NCI-H2029 treated with DMSO at 0.1 percent for 48 hours (cell line): ENCODE measurements at places on chromosomes 7 and 10.

DNA sequence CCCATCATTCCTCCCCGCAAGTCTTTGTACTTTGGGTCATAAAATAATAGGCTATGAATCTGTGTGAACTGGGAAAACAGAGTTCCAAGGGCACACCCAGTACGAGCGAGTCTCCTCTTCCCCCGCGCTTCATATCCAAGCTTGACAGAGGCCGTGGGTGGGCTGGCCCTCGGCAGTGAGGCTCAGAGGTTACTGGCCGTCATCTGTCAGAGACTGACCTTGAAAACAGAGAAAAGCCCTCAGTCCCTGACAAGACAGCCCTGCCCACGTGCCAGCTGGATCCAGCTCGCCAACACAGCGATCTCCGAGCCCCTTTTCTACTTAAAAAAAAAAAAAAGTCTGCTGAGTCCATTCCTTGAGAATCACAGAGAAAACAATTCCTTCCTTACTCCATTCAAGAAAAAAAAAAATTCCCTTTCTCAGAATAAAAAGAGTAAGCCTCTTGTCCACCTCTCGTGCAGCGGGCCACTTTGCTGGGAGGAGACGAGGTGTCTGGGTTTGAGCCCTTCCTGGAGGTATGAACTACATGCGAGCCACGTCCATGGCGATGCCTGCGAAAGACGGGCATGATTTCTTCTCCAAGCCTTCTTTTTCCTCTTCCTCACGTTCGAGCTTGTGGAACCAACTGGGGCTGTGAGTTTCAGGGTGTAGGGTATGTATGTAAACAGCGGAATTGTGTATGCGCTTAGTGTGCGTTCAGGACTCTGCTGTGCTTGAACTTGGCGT is 744 bp upstream of the BICC1 start:
- DNase-seq: no peak

- no peak for DNase-seq
These were observed 106.4 kb downstream of the AMPH start for GRCh38 chr7:38524786-38525185.

GRCh38 chr7:44143646-44144250 is 2.6 kb upstream of the MYL7 start:
- no peak for DNase-seq

DNA sequence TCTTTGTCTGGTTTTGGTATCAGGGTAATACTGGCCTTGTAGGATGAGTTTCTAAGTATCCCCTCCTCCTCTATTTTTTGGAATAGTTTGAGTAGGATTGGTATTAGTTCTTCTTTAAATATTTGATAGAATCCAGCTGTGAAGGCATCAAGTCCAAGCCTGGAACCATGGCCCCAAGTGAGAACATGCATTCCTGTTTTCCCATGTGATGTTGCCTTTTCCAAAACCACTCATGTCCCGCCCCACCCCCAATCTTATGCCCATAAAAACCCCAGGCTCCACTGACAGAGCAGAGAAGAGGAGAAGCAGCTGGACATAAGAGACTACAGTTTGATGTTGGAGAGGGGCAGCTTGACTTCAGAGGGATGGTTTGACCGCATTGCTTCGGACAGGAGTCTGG is 71.2 kb downstream of the MINPP1 start:
- no peak for DNase-seq

- DNase-seq: no peak
These were observed 11.1 kb upstream of the WBP1L start for GRCh38 chr10:102732661-102733060.

DNA sequence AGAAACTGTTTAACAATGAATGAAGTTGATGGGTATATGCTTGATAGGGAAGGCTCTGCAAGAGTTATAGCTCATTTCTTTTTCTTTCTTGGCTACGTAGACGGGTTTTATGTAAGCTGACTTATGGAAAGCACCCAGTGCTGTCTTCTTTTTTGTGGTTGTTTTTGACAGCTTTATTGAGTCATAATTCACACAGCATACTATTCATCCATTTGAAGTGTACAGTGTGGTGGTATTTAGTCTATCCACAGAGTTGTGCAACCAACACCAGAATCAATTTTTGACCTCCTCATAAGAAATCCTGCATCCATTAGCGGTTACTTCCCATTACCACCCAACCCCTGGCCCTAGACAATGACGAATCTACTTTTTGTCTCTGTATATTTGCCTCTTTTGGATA is 240.6 kb upstream of the KIAA1217 start:
- no peak for DNase-seq

DNA sequence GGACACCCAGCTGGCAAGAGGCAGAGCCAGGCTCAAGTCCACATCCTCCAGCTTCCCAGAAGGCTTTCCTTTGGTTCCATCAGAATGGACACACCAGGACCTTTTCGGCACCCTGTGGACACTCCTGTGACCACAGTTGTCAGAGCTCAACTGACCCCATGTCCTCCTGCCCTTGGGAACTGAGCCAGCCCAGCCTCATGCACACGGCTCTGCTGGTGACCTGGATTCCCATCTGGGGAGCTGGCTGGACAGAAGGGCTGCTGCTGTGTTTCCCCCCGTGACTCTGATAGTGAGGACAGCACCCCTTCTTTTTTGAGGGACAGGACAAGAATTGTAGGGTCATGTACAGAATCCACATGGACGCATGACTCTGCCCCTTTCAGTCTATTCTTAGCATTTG is 289.2 kb downstream of the WDR37 start:
- no peak for DNase-seq

DNA sequence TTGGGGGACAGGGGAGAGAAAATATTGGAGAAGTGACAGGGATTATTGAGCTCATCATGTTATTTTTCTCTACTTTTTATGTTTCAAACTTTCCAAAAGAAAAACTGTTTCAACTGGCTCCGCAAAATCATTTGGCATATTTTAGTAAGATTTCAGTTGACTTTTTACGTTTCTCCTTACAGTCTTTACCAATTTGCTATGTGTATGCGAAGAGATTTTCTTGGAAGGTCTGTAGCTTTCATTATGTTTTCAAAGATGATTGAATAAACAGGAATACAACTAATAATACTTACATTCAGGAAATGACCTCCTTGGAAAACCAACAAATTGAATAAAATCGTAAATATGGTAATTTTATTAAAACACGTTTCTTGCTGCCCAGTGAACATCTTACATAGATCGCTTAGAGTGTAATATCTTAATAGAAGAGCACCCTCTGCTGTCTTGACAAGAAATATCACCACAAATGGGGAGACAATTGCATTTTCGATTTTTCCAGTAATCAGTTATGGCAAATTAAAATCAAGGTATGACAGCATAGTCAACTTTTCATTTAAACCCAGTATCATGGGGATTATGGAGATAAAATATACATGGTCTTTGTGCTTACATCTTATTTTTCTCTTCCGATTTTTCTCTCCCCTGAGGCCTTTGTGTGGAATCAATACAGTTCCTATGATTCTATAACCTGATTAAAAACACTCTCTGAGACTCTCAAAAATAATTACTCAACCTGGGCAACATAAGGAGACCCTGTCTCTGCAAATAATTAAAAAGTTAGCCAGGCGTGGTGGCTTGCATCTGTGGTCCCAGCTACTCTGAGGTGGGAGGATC is 43.1 kb downstream of the MBL2 start:
- no peak for DNase-seq

- no peak for DNase-seq
These were observed 55.5 kb upstream of the NCF1 start for GRCh38 chr7:74718336-74718735.

DNA sequence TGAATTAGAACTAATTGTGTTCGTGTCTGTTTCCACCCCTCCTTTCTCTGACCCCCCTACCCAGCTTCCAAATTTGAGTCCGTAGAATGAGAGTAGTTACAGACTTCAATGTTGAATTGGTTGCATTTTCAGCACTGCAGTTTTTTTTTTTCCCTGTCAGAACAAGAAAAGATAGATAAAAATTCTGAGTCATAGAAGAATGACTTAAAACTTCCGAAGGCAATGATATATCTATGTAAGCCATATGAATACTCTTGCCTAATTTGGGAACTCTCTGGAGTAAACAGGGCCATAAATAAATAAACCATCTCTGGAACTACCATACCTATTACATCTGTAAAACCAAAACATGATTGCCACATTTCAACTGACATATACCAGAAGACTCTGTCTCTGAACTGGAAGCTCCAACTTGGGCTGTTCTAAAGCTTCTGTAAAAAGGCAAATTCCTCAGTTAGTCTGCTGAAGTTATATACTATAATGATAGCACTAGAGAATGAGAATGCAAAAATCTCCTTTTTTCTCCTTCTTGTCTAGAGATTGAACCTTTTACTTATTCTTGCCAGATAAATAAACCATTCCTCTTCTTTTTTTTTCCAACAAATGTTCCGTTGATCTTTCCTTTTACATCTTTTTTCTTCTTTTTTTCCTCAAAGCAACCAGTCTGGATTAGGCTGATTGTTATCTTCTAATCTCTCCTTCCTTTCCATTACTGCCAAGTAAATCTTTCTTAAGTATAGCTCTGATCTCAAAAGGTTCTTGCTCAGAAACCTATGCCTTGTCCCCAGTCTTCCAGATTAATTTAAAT is 23.5 kb downstream of the VCL start:
- no peak for DNase-seq

DNA sequence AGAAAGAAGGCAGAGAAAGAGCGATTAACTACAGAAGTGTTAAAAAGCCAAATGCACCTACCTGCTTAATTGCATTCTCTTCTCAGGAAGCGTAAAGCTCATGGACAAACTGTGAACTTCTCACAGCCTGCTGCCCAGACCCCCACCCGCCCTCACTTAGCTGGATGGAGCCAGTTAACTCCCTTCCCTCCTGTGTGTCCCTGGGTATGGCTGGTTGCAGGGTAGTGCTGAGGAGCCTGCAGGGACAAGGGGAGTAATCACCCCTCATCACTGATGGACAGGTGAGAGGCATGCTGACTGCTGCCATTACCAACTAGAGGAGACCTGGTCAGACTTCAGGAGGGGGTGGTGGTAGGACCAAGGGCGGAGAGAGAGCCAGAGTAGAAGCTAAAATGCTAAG is 37.5 kb downstream of the ENO4 start:
- no peak for DNase-seq

- no peak for DNase-seq
These were observed 116.8 kb downstream of the AUTS2 start for GRCh38 chr7:69714886-69715576.

DNA sequence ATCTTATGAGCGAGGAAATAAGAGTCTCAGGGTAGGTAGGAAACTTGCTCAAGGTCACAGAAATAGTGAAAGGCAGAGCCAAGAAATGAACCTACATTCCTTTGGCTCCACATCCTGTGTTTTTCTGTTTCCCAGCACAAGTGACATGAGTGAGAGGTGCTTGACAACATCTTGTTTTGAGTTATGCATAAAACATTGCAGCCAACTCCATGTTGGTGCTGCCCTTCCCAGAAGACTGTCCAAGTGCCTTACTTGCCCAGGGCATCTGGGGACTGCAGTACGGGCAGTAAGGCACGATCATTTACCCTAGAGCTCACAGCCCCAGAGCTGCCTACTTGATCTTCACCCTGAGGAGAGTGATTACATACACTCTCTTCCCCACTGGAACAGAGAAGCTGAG is 148.8 kb downstream of the NOC3L start:
- no peak for DNase-seq

DNA sequence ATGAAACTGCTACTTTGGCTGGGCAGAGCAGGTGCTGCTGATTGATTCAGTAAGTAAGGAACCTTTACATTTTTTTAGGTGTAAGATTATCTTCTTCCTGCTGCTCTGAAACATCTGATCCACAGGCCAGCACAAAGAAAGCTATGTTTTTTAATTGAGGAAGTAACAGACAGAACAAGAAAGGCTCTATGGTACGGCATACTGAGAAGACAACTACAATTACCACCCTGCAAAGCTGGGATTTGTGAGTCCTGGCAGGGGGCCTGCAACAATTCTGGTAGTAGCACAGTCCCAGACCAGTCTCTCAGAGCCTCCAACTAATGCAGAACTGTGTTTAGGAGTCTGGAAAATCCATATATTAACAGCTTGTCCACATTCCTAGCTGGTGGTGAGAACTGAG is 103.0 kb upstream of the LRRTM3 start:
- DNase-seq: no peak

DNA sequence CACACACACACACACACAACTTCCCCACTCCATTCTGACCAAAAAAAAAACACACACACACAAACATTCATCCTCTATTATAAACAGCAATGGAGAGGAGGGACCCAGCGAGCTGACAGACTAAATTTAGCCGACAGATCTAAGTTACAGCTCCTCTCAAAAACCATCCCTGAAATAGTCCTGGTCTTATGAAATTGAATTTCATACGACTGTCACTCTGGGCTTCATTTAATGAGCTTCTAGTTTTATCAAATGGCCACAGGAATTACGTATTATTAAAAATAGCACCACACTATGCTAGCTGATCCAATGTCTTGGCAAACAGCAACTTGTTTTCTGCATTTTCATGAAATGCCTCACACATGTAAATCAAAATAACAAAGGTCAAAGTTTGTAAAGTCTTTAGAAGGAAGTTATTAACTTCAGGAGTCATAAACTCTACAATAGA is 131.3 kb upstream of the ASAH2 start:
- no peak for DNase-seq

GRCh38 chr7:828793-829561 is 3.3 kb upstream of the SUN1 start:
- DNase-seq: no peak

DNA sequence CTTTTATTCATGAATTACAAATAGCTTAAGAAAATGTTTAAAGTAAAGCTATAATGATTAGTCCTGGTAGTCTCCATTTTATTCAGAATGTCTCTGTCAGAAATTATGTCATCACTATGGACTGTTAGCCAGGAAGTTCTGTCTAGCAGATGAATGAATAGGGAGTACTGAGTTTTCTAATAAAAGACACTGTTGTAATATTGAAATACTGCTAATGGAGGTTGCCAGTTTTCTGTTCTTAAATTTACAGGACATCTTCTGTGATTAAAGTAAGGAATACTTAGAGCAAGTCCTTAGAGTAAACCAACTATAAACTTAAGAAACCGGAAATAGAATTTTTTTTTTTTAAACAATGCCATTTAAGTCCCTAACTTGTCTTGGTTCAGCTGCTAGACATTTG is 309.8 kb downstream of the ADK start:
- no peak for DNase-seq

GRCh38 chr10:133257489-133258065 is 19.1 kb downstream of the ADAM8 start:
- no peak for DNase-seq

DNA sequence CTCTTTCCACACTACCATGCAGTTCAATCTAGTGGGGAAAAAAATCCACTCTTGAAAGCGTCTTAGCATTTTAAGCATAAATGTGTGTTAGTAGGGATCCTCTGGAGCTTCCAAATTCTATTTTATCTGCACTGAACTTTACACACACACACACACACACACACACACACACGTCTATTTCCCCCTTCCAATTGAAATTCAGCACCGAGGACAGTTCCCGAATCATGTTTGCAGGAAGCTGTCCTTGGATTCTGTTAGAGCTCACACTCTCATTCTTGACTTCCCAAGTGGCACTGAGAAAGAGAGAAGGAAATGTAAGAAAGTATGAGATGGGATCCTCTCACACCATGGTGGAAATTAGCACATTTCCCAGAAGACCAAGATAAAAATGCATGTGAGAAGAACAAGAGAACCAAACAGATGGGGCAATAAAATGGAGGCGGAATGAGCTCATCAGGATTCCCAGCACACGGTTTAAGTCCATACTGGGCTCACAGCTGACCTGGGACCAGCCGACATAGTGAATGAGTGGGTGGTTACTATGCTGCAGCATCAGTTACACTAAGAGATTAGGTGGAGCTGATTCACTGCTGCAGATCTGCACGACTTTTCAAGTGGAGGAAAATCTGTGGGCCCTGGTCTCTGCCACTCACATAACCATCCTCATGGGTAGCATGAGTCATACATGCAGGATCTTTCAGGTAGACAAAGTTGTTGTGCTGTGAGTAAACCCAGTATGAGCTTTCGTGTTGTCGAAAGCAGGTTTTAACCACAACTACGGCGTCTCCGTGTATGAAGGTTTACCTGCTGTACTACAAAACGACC is 3.3 kb upstream of the NPTX2 start:
- DNase-seq: no peak
